ENCODE measurements at places on chromosomes 5 and 9. TPM values are rescaled to one million over a fixed set of nuclear protein-coding genes. Genes with fewer than 3 reads are reported as not detected.

DNA sequence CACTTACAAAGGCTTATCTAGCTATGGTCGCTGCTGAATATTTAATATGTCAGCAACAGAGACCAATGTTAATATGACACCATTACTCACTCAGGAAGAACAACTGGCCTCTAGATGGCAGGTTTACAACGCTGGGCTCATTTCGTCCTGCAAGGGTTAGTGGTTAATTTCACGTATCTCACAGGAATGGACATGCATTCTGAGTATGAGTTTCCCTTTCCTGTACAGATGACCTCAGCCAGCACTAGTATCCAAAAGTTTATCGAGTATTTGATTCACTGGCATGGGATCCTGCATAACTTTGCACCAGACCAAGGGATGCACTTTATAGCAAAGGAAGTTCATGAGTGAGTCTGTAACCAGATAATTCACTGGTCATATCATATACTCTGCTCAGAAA is 8.7 kb upstream of the TRPC7 start:
- DNase-seq, result no peak

DNA sequence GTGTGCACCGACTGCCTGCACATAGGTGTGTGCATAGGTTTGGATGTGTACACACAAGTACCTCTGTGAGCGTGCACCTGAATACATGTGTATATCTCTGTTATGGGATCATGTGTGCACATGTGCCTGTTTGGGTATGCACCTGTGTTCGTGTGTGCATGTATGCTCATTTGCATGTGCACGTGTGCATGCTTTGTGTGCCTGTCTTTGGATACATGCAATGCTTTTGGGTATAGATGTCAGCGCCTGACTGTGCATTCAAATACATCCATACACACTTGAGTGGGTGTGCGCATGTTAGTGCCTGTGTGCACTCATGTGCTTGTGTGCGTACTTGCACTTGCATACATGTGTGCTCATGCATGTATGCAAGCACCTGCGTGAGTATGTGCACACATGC is 258.1 kb downstream of the IRX2 start:
- no peak for DNase-seq

DNA sequence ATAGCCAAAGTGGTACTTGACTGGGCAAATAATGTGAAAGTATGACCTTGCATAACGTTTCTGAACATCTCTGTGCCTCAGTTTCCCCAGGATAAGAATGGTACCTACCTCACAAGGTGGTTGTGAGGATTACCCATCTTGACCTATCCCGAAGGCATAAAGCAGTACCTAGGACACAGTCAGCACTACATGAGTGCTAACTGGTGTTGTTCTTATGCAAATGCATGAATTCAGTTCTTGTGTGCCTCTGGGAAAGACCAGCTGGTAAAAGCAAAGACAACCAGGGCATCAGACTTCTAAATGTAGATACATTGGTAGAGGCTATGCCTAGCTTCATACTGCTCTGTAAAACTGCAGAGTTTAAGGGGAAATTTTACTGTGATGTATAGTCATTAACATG is 21.8 kb upstream of the TMEM252 start:
- no peak for DNase-seq

EMB gene
- total RNA-seq, result 11.6 TPM

DNA sequence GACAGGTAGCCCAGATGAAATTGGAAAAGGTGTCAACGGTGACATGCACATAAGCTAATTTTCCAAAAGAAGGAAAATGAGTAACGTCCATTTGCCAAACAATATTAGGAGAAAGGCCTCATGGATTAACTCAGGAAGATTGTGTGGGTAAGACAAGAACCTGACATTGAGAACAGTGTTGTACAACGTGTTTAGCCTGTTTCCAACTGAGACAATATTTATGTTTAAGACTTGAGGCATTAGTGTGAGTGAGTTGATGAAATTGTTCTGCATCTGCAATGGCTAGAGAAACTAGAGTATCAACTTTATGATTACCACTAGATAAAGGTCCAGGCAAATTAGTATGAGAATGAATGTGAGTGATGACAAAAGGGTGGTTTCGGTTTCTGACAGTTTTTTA is 191.3 kb upstream of the RAI14 start:
- no peak for DNase-seq

GRCh38 chr5:133957080-133957479 is 11.3 kb downstream of the C5orf15 start:
- DNase-seq, result no peak

SLCO4C1 gene
- total RNA-seq, result under 0.01 TPM

KCNV2 gene
- total RNA-seq, result not detected

SLC6A7 gene
- total RNA-seq, result not detected

- DNase-seq, result no peak
These were observed 44.6 kb upstream of the ELL2 start for GRCh38 chr5:96006291-96006690.

GRCh38 chr5:10297646-10298204 is 10.0 kb downstream of the CMBL start:
- DNase-seq, result no peak

DNA sequence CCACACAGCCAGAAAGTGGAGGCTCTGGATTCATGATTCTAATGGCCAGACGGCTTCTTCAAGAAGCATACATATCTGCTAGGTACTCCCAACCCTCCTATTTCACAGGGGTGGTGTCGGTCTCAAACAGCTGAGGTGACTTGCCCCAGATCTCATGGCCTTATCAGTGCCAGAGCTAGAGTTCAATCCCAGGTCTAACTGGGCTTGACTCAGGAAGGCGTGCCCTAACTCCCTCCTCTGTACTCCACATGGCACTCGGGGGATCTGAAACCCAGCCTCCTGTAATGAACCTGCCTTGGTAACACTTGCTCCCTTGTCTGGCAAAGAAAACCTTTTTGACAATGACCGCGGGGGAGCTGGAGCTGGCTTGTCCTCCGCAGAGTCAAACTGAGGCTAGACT is 2.1 kb downstream of the QRFP start:
- DNase-seq, result no peak

LCN9 gene
- total RNA-seq, result not detected

GRCh38 chr5:31114817-31115216 is 78.7 kb upstream of the CDH6 start:
- no peak for DNase-seq

PCDHB14 gene
- total RNA-seq, result 0.77 TPM

DNA sequence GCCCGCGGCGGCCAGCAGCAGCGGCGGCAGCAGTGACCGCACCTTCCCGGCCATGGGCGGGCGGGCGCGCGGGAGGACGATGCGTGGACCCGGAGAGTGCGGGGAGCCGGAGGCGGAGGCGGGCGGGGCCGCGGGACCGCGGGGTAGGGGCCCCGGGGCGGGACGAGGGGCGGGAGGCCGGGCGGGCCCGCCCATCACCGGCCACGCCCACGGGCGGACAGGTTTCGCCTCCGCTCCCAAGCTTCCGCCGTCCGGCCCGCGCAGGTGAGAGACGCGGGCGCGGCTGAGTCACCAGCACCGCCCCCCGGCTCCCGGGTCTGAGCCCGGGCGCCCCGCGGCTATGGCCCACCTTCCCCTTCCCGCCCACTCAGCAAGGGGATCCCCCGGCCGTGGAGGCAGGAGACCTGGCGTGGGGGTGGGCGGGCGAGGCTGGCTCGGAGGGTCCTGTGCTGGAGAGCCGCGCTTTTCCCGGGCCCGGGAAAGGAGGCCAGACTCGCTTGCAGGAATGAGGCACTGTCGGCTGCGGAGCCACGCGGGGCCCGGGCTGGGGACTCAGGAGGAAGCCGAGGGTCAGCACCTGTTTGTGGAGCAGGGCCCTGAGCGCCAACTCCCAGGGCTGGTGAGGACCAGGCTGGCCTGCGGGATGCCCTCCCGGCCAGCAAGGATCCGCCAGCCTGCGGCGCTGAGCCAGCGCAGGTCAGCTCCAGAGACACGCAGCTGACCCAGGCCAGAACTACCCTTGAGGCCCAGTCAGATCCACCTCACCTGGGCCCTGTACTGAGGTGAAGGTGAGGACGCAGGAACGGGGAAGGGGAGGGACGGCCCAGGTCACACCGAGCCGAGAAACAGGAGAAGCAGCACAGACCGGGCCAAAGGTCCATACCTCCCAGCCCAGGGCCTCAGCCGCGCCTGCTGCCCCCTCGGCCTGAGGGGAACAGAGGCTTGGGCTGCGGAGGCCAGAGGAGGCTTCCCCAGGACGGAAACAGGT is at the start of gene ENTPD2:
TSS of gene ENTPD2 (minus strand) at position 118 of the 988 bp plus-strand sequence. CDS start at position 54, 64 bp downstream.
- DNase-seq, result no peak

DNA sequence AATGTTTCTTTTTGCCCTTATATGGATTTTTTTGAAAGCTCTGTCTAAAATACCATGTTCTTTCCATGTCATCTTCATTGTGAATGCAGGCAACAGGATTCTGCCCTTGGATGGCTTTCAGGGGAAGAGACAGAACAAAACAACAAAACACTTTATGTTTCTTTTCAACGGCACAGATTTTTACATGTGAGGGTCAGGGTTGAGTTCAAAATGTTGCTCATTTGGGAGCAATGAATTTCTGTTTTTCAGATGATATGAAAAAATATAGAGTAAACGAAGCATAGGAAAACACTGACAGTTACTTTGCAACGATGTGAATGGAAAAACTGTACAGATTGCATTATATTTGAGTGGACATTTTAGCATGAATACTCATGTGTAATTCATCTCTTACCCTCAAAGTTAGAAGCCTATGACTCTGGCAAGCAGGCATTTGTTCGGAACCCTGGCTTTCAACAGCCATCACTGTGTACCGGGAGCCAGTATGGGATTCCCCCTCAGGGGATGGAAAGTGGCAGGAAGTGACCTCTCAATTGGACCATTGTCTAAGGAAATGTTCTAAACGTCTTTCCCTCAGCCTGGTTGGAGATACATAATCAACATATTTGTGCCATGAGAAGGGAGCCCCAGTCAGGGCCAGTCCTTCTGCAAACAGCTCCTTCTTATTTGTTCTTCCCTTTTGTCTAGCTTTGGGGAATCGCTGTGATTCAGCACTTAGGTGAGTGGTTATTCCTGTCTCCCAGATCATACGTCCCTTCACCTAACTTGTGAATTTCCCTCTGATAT is 153.9 kb upstream of the MEF2C start:
- DNase-seq, result no peak

GRCh38 chr5:73254642-73255041 is 81.6 kb downstream of the TMEM174 start:
- DNase-seq, result no peak

GRCh38 chr9:11312966-11313365 is 700.2 kb upstream of the PTPRD start:
- no peak for DNase-seq

TMEM215 gene
- total RNA-seq, result not detected

NME5 gene
- total RNA-seq, result 2.5 TPM

- DNase-seq, result no peak
These were observed 24.0 kb upstream of the TCF7 start for GRCh38 chr5:134090522-134090921.

TAS2R1 gene
- not detected for total RNA-seq

SH3GL2 gene
- total RNA-seq, result under 0.01 TPM

CDH9 gene
- not detected for total RNA-seq

DNA sequence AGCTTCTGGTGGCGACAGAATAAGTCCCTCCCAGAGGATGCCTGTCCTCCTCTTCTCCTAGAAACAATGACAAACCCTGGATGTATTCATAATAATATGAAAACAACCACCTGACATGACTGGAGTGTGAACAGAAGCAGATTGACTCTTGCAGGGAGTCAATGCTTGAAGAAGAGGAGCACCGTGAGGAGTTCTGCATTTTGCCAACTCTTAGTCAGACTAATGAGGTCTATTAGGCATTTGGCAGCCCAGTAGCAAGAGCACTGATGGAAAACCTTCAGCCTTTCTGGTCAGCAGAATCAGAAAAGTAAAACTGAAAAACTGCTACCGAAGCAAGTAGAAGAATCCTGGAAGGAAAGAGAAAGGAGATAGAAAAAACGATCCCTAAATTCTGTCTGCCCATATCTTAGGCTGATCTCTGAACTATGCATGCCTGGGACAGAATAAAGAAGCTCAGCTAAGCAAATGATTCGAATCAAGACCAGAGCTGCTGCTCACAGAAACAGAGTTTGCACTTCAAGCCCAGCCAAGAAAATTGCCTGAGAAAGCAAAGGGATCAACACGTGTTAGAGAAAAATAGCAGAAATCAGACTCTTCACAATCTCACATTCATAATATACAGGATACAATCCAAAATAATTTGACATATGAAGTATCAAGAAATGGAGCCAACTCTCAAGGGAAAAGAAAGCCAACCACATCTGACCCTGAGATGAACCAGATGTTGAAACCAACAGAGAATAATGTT is 69.5 kb upstream of the OSMR start:
- peak; percentile 94 for DNase-seq

DNA sequence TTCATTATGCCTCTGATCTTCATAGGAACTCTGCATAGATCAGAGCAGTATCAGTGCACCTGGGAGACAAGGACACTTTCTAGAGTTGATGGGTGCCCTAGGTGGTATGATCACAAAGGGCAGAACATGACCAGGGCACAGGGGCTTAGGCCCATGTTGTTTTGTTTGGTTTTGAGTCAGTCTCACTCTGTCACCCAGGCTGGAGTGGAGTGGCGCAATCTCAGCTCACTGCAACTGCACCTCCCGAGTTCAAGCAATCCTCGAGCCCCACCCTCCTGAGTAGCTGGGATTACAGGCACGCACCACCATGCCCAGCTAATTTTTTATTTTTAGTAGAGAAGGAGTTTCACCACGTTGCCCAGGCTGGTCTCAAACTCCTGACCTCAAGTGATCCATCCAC is 17.6 kb downstream of the ALDH7A1 start:
- DNase-seq, result no peak

- DNase-seq, result no peak
These were observed 135.6 kb upstream of the IRX4 start for GRCh38 chr5:2018390-2018724.

TBC1D13 gene
- total RNA-seq, result 7.4 TPM

ZNF367 gene
- total RNA-seq, result 0.66 TPM

PCDHB9 gene
- 0.99 TPM for total RNA-seq

GRCh38 chr5:90231688-90232087 is 177.9 kb downstream of the CETN3 start:
- no peak for DNase-seq

- no peak for DNase-seq
These were observed 348.5 kb downstream of the MED10 start for GRCh38 chr5:6029811-6030271.

Measured in fibroblast of lung (primary cell).